ENCODE measurements at places on chromosomes 6 and 20.

GRCh38 chr6:53616450-53617357 lies 48.9 kb downstream of the KLHL31 start:
- peak; percentile 19 for DNase-seq

DNA sequence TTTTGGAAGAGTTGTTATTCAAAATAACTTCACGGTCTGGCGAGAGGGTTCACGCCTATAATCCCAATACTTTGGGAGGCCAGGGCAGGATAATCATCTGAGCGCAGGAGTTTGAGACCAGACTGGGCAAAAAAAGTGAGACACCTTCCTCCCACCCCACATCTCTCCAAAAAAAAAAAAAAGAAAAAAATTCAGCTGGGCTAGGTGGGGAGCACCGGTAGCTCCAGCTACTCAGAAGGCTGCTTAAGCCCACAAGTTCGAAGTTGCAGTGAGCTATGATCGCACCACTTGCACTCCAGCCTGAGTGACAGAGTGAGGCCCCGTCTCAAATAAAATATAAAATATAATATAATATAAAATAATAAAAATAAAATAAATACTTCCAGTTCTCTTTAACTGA lies 10.4 kb downstream of the OR2B2 start:
- DNase-seq = no peak

GRCh38 chr6:284486-284885 lies 7.8 kb upstream of the DUSP22 start:
- no peak for DNase-seq

DNA sequence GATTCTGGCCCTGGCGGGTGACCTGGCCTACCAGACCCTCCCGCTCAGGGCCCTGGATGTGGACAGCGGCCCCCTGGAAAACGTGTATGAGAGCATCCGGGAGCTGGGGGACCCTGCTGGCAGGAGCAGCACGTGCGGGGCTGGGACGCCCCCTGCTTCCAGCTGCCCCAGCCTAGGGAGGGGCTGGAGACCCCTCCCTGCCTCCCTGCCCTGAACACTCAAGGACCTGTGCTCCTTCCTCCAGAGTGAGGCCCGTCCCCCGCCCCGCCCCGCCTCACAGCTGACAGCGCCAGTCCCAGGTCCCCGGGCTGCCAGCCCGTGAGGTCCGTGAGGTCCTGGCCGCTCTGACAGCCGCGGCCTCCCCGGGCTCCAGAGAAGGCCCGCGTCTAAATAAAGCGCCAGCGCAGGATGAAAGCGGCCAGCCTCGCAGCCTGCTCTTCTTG lies 868 bp upstream of the SLC2A4RG start:
- peak; percentile 37 for DNase-seq

All from SHP77 (cell line).